ENCODE measurements at places on chromosomes 11 and 22. TPM values are rescaled to one million over a fixed set of nuclear protein-coding genes. Genes with fewer than 3 reads are reported as not detected.

The NPTXR gene
- 4.8 TPM for polyA plus RNA-seq

The SCGB2A2 gene
- polyA plus RNA-seq = not detected

The P2RY2 gene
- 0.82 TPM for polyA plus RNA-seq

DNA sequence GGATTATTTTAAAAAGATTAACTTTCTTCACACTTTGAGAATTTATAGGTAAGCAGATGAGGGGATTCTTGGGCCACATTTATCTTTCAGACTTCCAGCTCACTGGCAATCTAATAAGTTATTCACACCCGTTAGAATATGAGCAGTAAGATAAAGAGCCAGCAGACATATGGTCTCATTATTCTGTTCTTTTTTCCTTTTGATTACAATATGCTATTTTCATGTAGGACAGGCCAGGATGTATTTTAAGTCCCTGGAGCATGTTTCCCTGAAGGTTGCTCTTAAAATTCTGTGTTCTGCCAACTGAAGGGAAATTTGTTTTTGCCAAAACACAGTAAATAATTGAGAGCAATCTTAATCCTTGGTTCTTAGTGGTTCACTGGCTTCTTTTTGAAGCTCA lies 22.2 kb downstream of the PDHX start:
- DNase-seq = no peak

DNA sequence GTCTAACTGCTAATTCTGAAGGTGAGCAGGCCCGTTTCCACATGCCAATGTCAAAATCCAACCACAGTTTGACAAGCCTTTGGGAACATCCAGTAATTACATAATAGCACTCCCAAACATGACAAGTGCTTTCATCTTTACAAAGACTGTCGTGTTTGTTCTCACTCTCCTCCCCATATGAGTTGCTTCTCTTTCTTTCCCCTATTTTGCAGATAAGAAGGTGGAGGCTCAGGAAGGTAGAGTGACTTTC lies 55.9 kb upstream of the CD44 start:
- no peak for DNase-seq

- DNase-seq = no peak
These were observed 775.0 kb upstream of the LRRC4C start for GRCh38 chr11:42234451-42234951.

- no peak for DNase-seq
These were observed 7.8 kb downstream of the ADAMTS8 start for GRCh38 chr11:130420478-130421198.

DNA sequence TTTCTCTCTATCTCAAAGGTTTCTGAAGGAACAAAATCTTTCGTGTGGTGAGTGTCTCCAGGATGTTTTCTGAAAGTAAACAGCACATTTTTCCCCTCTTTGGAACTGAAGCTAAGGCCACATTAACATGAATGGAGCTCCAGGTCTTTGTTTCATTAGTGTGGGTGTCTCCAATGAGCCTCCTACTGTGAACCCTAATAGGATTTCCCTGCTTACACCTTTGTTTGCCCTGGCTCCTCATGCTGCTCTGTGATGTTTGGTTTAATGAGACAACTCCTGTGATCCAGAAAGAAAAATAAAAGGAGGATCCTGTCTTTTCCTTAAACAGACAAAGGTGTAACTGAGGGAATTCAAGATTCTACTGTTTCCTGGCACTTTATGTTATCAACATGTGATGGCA lies 76.9 kb upstream of the SLC6A5 start:
- DNase-seq = no peak
